Fibroblast of lung (primary cell): ENCODE measurements at places on chromosomes 5 and 9. TPM values are rescaled to one million over a fixed set of nuclear protein-coding genes. Genes with fewer than 3 reads are reported as not detected.

PLPPR1 gene
- not detected in 2 replicates for total RNA-seq

TRPM3 gene
- total RNA-seq = 0.50 and 0.51 TPM in 2 replicates

CCL19 gene
- not detected in 2 replicates for total RNA-seq

ARL14EPL gene
- not detected in 2 replicates for total RNA-seq

TUSC1 gene
- total RNA-seq = 7.9 and 10.5 TPM in 2 replicates

CCNI2 gene
- total RNA-seq = under 0.01 TPM in 1 of 2 replicates, not detected in the other

TBC1D9B gene
- total RNA-seq = 47.0 and 48.7 TPM in 2 replicates

RMRP gene
- total RNA-seq = 67,954 and 162,287 TPM in 2 replicates

DNAH5 gene
- 0.77 and 3.1 TPM in 2 replicates for total RNA-seq

KCNV2 gene
- not detected in 2 replicates for total RNA-seq

GDA gene
- under 0.01 TPM in 1 of 2 replicates, not detected in the other for total RNA-seq

CDX1 gene
- total RNA-seq = under 0.01 and 0.33 TPM in 2 replicates
